ENCODE measurements at places on chromosomes 7 and 10. TPM values are rescaled to one million over a fixed set of nuclear protein-coding genes. Genes with fewer than 3 reads are reported as not detected.

GRCh38 chr7:48515171-48515570, 343.9 kb downstream of the ABCA13 start:
- no peak for DNase-seq

DNA sequence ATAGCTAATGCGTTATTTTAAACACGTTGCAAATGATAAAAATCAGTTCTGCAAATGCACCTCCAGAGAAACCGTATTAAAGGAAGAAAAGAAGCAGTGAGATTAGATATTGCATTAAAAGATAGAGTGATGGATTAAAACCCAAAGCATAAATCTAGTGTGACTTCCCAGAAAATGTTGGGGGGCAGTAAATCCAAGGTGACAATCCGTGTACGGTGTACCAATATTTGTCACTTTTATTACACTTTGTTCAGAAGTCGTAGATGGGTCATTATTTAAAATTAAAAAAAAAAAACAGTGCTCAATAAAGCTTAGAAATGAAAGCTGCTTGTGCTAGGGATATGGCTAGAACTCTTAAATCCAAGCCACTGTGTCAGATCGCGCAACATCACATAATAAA, 106.4 kb downstream of the TMEM130 start:
- no peak for DNase-seq

DNA sequence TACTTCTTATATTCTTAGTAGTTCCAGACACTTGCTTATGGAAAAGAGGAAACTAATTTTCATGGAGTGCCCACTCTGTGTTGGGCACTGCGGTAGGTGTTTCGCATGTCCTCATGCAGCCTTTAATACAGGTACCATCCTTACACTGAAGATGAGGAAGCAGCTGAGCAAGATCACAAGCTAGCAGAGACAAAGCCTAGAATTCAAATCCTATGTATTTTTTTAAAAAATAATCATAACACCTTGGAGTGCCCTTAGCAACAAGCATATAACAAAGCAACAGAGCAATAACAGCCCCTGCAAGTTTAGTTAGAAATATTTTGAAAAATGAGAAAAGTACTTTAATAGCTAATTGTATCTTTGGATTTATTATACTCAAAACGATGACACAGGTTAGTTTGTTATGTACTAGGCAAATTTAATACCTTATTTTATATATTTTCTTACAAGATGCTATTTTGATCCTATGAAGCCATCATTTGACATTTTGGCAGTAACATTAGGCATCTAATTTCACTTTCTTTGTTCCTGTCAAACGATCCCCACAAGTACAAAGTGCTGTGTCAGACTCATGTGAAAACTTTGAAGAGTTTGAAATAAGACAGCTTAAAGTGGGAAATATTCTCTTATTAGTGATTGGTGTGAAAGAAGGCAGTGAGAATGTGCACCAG, 245.8 kb downstream of the CDK14 start:
- DNase-seq: no peak

MSMB gene
- total RNA-seq: not detected
